ENCODE measurements at places on chromosomes 1 and 21.

- no peak for DNase-seq
These were observed 7.3 kb upstream of the AMIGO1 start for GRCh38 chr1:109516872-109517271.

GRCh38 chr1:87061742-87062156 lies 147.3 kb downstream of the HS2ST1 start:
- DNase-seq: no peak

DNA sequence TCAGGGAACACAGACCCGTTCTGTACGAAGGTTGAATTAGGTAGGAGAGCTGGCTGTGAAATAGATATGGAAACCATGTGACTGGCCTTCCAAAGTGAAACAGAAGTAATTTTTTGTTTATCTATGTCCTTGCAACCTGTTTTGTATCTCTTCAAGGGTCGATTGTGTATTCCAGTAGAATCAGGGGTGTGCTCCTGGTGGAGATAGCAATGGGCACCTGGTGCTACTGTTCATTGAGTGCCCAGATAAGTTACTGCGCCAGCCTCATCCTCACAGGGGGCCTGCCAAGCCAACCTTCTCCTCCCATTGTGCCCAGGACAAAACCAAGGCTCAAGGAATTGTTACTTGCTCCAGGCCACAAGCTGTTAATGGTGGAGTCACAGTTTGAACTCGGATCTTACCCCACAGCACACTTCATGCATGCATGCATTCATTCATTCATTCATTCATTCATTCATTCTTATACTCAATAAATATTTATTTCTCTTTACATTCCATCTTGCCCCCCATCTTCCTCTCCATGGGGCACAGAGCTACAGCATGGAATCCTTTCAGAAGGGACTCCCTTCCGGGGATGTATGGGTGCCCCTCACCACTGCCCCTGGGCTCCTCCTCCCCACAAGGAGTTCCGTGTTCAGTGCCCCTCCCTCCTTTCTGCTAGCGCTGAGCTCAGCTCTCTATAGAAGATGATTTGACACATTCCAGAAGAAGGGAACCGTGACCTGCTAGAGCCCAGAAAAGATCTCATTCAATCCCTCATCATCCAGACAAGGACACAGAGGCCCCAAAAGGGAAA lies 24.0 kb downstream of the ADORA1 start:
- DNase-seq: no peak

GRCh38 chr1:112074711-112075110 lies 85.2 kb upstream of the KCND3 start:
- DNase-seq: no peak

DNA sequence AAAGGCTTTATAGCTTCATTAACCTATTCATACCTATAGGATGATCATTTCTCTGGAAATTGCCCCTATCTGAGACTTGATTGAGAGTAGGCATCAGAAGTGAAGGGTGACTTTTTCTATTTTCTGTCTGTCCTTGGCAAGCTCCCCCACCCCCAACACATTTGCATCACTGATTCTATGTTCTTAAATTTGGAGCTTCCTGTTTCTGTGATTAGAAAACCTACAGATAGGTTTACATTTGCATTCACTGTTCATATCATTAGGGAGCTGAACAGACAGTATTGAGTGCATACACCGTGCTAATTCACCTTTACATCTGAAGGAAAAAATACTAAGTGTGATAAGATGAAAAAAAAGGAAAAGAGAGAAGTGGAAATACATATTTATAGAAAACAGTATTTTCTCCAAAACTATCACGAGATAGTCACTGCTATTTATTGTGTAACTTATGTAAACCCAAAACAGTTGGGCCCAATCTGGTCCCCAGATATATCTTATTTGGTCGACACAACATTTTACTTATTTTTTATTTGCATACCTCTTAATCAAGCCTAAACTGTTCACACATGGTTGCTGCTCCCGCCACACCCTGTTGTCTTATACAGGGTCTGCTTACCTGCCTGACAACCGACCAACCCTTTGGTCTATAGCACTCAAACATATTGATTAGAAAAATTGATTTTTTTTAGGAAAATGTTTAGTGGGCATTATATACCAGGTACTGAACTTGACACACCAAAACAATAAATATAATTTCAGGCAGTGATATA lies 218.8 kb downstream of the NTNG1 start:
- no peak for DNase-seq

DNA sequence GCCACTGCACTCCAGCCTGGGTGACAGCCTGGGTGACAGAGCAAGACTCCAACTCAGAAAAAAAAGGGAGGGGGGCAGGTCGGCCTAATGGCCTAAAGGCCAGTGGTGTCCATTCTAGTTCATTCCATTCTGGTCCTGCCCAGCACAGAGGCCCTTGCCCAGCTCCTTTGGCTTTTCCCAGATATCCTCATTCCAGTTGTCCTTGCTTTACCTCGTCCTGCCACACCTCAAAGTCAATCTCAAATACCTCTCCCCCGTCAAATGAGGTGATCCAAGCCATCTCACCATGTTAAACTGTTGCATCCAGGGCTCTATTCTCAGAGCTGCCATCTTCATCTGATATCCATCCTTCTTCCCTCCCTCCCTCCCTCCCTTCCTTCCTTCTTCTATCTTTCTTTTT lies 19.9 kb upstream of the PIK3CD start:
- no peak for DNase-seq

DNA sequence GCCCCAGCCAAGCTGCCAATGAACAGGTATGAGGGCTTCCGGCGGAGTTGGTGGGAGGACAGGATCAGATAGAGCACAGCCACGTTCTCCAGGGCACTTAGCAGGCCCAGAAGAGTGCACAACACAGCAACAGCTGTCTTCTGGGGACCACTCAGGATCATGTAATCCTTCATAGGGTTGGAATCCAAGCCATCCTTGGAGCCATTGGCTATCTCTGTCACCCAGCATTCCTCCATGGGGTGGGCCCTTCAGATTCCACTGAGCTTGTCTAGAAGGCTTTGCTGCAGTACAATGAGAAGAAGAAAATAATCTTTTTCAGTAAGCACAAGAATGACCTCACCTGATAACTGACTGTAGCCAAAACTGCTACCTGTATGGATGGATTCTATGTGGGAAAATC lies 7.3 kb upstream of the FUCA1 start:
- DNase-seq: no peak

DNA sequence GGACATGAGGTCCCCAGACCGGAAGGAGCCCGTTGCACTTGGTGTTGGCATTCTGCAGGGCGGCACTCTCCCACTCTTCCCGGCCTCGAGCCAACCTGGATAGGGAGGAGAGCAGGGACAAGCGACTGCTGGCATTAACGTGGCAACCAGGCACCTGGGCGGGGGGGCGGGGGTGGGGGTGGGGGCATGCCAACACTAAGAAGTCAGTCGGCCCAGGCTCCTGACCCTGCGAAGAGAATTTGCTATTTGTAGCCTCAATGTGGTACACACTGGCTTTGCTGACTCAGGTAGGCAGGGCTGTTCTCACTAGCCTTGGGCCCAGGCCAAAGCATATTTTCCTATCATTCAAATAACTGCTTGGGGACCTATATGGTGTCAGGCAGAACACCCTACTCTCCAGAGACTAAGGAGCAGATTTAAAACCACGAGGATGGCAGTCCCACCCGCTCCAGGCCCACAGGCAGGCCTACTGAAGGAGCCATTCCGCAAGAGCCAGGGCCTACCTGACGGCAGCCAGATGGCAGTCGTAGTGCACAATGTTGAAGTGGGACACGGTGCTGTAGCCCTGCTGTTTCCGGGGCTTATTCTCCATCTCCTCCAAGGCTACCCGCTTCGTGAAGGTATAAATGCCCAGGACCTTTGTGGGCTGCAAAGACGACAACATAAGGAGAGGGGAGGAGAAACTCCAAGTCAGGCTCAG lies 123.7 kb downstream of the UBR4 start:
- DNase-seq: no peak

GRCh38 chr1:155969377-155969791 lies 9.0 kb downstream of the ARHGEF2 start:
- DNase-seq: no peak

- no peak for DNase-seq
These were observed 178.8 kb upstream of the NFIA start for GRCh38 chr1:60903591-60903990.

- DNase-seq: peak; percentile 41
These were observed 18.5 kb downstream of the SH3BP5L start for GRCh38 chr1:248807067-248807737.

DNA sequence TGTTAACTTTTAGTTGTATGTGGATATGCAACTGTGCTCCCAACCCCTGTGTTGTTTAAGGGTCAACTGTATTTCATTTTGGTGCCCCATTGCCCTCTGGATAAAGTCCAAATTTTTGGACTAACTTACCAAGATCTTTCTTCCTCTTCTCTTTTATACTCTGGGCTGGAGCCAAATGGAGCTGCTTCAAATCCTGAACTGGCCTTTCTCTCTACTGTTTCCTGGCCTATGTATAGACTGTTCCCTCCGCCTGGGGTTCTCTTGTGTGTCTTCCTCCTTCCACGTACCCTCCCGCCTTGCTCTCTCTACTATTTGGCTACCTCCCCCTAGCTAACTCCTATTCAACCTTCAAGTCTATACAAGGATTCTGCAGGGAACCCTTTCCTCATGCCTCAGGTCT lies 8.4 kb upstream of the CDC14A start:
- no peak for DNase-seq

- DNase-seq: peak; percentile 41
These were observed at the start of gene G0S2 for GRCh38 chr1:209674957-209675564. Gene G0S2 (plus strand): TSS chr1:209675412. CDS start chr1:209675685, 273 bp downstream.

DNA sequence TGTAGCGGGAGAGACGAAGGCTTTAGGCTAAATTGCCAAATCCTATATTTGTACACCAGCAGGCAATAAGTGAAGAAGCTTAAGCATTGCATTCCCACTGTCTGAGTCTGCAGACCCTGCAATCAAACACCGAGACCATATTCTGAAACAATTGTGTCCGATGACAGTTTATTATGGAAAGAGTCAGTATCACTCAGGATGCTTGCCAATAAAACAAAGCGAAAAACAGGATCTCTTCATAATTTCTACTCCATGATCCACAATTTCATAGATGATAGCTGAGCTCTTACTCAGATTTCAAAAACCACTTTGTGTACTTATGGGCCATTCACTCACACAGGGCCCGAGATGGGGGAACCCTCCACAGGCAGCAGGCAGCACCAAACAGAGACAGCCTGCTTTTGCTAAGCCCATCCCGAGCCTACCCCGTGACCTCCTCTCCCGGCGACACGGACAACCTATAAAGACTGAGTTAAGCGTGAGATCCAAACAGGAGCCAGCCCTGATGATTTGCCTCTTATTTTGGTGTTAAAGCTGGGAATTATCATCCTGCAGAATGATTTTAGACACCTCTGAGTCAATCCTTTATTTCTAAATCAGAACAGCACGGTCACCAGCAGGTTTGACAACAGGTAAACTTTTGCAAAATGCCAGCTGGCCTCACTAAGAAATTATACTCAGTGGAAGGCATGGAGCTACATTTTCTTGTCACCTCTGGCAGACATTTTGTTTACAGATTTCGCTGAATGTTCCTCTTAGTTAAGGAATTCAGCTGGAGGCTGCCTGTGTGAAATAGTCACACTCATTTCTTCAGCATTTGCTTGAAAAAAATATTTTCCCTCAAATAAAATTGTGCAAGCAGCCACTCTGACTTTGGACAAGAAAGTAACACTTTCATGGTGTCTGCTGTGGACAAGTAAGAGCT lies 212.4 kb downstream of the GPATCH2 start:
- DNase-seq: no peak

Measured in COR-L47 (cell line).